ENCODE measurements at places on chromosomes 2 and 18.

- no peak for DNase-seq
These were observed 12.5 kb downstream of the TTLL4 start for GRCh38 chr2:218722876-218723785.

DNA sequence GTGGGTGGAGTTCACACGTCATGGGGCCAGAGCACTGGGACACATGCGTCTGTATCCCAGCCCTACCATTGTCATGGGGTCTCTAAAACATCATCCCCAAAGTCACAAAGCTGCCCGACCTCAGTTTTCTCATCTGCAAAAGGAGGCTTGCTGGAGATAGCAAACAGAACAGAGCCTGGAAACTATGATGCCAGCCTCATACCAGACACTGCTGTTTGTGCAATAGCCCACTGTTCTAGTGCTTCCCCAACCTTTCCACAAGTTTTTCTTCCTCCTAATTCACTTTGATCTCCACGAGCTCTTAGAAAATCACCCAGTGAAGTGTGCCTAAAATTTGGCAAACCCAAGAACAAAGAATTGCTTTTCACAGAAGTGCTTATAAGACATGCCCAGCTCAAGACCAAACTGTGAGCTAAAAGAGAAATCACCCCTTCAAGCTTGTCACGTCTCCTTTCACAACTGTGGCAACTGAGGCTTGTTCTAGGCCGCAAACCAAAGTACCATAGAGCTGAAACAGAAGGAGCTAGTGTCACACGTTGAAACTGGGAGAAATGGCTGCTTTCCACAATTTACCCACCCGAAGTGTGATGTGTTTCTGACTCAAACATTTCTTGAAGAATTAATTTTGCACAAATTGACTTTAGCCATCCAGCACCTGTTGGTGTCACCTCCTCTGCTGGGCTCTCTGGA is 162.7 kb upstream of the ID2 start:
- DNase-seq, result no peak

- DNase-seq, result peak; percentile 73
These were observed 5.6 kb downstream of the FOSL2 start for GRCh38 chr2:28398101-28398834.

DNA sequence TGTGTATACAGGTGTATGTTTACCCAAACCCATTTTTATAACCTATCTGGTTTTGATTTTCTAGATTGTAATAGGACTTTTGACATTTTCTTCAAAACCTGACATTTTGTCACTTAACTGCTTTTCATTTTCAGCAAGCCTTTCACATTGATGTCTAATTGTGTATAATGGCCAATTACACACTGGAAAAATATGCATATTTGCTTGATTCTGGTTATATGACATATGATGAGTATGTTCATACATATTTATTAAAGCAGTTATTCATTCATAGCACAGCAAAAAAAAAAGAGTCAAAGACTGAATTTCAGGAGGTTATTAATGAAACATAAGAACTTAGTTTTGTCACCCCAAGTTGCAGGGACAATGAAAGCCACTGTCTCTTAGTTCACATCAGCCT is 307.7 kb upstream of the TNP1 start:
- peak; percentile 18 for DNase-seq

- DNase-seq, result peak; percentile 23
These were observed 164.2 kb upstream of the CAPN13 start for GRCh38 chr2:30971231-30972025.

DNA sequence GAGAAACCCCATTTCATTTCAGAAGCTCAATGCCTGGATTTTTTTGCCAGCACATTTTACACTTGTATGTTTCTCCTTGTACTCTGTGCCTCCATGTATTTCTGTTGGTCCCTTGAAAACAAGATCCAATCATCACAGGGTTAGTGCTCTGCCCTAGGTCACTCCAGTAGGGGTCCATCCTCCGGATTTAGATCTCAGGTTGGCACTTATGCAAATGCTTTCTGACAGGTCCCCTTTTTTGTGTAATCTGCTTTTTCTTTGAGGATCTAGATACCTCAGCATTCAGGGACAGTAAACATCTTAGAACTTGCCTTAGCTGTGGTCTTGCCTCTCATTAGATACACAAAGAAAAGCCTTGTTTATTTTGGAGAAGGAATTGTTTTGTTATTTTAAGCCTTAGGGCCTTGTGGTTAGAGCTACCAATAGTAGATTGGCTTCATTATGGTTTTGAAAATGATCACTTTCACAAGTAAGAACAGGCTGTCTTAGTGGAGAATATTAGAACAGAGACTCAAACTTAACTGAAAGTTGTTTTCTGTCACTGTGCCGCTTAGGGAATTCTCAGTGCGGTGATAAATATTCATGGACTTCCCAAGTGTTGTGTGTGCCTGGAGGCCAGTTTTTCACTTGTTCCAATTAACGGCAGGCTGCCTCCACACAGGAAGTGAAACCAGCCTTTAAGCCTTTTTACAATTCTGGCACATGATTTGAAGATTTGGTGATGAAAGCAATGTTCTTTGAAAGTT is 7.8 kb downstream of the MERTK start:
- peak; percentile 32 for DNase-seq

- DNase-seq, result no peak
These were observed 621.2 kb downstream of the CNTNAP5 start for GRCh38 chr2:124646166-124646815.

DNA sequence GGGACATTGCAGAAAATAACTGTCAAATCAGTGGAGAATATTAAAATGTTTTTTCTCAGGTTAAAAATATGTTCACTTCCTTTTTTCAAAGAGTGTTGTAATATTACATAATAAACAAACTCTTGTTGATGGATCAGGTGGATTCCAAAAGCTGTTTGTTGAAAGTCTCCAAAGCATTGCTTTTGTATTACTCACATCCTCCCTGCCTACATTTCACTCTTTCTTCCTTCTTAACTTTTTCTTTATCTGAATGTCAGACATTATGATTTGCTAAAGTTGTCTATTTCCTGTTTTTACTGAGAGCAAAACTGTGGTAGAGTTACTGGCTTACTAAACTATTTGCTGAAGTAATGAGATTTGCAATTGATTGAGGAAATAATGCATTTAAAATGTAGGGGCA is 92.1 kb downstream of the CDH19 start:
- no peak for DNase-seq

- no peak for DNase-seq
These were observed 372.8 kb upstream of the MYT1L start for GRCh38 chr2:2703762-2704427.
